ENCODE measurements at places on chromosomes 7 and 10.

GRCh38 chr10:12605580-12606405 is 256.4 kb downstream of the CAMK1D start:
- DNase-seq, result peak; percentile 44

GRCh38 chr7:30598121-30598876 is 3.6 kb downstream of the GARS1 start:
- no peak for DNase-seq

DNA sequence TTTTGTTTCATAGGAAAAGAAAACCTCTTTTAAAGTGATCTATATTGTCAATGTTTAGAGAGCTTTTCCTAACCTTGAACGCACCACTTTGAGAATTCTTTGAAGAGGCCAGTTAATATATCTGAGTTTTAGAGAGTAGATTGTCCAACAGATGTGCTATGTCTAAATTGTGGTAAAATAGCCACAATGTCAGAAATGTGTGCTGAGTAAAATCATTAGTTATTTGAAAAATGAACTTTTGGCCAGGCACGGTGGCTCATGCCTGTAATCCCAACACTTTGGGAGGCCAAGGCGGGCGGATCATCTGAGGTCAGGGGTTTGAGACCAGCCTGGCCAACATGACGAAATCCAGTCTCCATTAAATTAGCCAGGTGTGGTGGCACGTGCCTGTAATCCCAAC is 61.6 kb upstream of the KIAA1217 start:
- DNase-seq, result no peak

DNA sequence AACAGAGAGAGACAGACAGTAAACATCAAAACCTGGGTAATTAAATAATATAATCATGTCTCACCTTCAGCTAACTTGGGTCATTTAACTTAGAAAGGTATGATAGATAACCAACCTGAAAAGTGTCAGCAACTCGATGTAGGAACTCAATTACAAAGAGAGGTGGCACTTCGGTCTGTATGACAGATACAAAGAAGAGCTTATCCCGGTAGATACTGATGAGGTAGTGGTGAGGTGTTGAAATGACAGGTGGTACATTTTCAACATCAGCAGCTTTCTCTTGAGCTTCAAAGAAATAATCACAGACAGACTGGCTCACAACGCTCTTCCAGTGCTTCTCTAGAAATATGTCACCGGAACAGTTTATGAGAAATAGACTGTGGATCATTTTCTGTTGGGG is 12.6 kb downstream of the AP3M1 start:
- DNase-seq, result no peak

DNA sequence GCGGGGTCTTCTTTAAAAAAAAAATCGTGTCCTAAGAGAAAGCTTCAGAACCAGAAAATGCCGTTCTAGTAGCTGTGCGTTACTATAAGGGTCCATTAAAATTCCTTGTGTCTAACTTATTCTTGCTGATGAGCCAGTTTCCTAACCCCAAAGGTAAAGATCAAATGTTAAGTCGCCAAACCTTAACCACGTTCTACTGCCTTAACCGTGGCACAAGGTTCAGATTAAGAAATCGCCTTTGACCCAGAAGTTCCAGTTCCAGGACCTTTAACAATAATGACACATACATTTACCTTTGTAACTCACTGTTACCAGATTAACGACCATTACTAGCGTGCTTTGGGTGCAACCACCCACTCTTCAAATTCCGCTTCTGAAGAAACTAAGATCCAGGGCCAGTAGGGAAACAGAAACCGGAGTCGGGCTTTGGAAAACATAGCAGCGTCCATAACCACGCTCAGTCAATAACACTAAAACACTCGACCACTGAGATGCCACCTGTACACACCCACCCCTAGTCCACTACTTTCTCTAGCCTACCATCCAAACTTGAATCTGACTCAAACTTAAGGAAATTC is 620 bp downstream of the BET1 start:
- no peak for DNase-seq

GRCh38 chr10:90862908-90863514 is 5.2 kb upstream of the HTR7 start:
- peak; percentile 32 for DNase-seq

DNA sequence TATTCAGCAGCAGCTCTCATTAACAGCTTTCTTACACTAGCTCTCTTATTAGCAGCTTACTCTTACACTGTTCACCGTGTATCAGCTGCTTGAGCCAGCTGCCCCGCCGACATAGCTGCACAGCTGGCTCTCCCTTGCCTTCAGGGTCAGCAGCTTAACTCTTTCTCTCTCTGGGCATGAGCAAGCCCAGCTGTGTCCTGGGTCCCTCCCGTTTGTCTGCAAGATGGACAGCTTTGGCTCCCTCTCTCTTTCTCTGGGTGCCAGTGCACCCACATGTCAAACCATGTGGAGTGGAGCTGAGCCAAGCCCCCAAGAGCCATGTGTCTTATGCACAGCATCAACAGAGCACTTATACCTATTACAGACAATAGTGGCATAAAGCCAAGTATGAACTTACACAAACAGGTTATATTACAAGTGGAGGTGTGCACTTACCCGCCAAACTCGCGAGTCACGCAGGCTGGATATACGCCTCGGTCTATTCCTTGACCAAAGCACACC is 35.7 kb upstream of the MTPAP start:
- DNase-seq, result no peak

GRCh38 chr7:74501298-74501697 is 47.6 kb downstream of the GTF2IRD1 start:
- no peak for DNase-seq

DNA sequence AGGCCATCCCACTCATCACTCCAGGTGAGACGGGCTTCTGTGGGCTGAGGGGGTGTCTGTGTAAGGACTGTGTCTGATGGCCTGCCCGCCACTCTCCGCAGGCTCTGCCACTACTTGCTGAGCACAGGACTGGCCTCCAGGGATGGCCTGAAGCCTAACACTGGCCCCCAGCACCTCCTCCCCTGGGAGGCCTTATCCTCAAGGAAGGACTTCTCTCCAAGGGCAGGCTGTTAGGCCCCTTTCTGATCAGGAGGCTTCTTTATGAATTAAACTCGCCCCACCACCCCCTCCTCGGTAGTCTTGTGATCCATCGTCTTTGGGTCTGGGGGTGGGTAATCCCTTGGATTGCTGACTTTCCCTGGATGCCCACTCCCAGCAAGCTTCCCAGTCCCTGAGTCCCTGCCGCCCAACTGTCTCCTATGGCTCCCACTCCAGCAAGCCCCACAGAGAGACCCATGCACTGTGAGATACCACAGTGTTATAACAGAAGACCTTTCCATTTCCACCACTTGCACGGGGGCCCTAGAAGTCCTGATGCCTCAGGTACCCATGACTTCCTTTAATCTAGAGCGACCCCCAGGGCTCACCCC is 4.7 kb downstream of the FXYD4 start:
- no peak for DNase-seq

- DNase-seq, result no peak
These were observed 254.1 kb downstream of the TNS3 start for GRCh38 chr7:47327698-47328391.

DNA sequence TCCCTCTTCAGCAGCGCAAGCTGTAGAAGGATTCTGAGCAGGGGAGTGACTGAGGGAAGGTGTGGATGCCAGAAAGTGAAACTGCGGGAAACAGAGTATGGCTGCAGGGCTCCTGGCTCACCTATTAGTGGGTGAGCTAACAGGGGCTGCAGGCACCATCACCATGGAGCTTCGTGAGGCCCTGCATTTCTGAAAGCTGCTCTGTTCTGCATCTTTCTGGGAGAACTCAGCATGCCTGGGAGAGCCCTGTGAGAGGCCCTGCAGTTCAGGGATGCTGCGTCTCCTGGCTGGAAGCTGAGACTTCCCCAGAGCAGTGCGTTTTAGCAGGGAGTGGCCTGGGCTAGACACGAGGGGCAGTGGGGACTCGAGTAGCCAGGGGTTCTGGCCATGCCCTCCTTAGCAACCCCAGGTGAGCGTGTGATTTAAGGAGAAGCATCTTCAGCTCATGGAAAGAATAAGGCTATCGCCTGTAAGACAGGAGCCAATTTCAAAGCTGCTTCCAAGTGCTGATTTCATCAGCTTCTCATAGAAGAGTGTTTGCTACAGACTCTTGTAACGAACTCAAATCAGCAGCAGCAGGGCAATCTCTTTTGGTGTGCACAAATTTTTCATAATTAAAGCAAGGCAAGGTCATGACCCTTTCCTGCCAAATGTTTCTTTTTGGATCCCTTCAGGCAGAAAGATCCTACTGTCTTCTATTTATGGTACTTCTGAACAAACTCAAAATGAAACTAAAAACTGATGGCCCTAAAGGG is 293.6 kb upstream of the ZNF32 start:
- no peak for DNase-seq

GRCh38 chr10:66353422-66353821 is 572.4 kb upstream of the LRRTM3 start:
- DNase-seq, result no peak

DNA sequence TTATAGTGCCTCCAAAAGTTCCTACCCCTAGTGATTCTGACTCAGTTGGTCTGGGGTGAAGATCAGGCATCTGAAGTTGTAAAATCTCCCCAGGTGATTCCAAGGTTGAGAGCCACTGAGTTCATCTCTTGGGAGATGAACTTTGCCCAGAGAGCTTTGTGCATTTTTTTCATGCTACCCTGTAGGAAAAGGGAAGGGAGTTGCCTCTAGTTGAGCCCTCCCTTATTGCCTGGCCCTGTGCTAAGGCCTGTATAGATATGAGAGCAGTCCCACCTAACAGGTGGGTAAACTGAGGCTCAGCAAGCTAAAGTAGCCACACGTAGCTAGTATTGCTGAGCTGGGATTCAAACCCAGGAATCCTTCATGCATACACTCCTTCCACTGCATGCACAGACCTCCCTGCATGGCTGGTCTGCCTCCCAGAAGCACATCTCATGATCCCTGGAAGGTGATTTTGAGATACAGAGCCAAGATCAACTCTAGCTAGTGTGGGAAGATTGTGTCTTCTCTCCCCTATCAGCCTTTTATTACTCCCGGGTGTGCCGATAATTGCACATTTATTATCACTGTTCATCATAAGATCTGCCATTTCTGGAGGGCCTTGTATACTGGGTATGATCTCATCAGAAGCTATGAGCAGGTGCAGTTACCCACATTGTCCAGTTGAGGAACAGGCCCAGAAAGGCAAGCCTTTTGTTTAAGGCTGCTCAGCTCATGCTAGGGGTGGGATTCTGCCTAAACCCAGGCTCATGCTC is 47.0 kb downstream of the TBATA start:
- no peak for DNase-seq

- DNase-seq, result no peak
These were observed 64.5 kb upstream of the EEPD1 start for GRCh38 chr7:36088553-36088952.

DNA sequence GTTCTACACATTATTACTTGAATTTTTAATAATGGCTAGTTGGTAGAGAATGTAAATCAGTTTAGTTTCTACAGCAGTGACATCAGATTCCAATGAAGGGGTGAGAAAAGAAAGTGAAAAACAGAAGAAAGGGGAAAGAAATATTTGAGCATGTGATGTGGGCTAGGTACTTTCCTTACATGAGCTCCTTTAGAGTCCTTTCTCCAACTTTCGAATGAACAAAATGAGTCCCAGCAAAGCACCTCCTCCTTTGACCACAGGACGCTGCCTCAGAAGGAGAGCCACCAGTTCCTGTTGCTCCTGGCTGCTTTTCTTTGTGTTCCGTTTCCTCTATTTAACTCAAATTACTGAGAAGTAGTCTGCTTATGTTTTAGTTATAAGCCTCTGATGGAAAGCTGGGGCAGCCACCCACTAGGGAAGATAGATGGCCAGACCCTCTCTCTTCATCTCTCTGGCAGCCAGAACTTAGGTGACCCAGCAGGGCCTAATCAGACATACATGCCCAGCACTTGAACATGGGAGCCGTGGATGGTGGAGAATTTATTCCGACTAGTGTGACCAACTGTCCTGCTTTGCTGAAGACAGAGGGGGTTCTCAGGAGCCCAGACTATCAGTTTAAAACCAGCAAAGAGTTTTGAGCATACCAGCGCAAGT is 82.4 kb upstream of the NME8 start:
- no peak for DNase-seq

GRCh38 chr10:131199646-131200045 is 111.9 kb downstream of the TCERG1L start:
- no peak for DNase-seq

- no peak for DNase-seq
These were observed 2.2 kb upstream of the CCDC3 start for GRCh38 chr10:13003759-13004158.

GRCh38 chr10:133275684-133276092 is 980 bp downstream of the ADAM8 start:
- DNase-seq, result peak; percentile 69

DNA sequence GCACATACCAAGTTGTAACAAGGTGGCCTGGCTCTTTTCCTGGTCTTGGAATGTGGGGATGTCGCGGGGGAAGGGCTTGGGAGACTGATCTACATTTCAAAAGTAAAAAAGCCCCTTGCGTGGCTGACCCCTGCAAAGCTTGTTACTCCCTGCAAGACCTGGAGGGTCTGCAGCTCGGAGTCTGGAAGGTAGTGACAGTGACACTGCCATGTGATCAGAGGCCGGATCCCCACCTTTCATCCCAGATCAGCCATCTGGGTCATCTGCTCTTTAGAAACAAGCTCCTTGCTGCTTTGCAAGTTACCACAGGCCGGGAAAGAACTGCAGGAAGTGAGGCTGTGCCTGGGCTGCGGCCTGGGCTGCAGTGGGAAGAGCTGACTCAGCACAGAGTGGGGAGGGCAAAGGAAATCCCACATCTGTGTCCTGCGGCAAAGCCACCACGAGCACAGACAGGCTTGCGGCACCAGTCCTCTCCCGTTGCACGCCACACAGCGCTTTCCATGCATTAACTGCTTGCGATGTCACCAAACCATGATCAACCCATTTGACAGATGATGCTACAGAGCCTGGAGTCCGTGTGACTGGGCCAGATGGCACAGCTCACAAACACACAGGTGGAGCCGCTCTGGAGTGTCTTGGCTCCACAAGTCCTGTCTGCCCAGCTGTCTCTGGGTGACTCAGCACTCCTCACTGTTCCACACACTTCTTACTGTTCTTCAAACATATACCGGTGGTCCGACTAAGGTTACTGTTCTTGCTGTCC is 97.7 kb downstream of the SH3PXD2A start:
- DNase-seq, result peak; percentile 43

- no peak for DNase-seq
These were observed 124.1 kb downstream of the MAD1L1 start for GRCh38 chr7:2108501-2109250.

DNA sequence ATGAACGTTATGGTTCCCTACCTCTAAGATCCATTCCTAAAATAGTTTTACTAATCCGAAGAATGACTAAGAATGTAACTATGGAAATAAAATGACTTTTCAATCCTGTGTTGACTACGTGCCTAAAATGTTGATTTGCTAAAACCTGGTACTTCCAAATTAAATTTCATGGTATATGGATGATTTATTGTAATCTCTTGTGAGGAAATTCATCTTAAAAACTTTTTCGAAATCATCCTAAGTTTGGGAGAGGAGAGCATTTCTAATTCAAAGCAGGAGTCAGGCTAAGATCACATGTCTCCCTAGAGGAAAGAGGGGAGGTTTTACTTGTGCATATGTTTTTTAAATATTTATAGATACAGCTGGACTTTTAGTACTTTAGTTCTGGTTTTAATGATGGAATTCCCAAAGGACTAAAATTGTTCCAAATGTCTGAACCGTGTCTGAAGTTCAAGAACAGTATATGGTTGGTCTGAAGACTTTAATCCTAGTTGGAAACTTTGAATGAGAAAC is 483.9 kb downstream of the AUTS2 start:
- no peak for DNase-seq

Measured in CD4-positive, alpha-beta T cell treated with Interleukin-10 for 1 hour (primary cell).